ENCODE measurements at places on chromosomes 4 and X. TPM values are rescaled to one million over a fixed set of nuclear protein-coding genes. Genes with fewer than 3 reads are reported as not detected.

DNA sequence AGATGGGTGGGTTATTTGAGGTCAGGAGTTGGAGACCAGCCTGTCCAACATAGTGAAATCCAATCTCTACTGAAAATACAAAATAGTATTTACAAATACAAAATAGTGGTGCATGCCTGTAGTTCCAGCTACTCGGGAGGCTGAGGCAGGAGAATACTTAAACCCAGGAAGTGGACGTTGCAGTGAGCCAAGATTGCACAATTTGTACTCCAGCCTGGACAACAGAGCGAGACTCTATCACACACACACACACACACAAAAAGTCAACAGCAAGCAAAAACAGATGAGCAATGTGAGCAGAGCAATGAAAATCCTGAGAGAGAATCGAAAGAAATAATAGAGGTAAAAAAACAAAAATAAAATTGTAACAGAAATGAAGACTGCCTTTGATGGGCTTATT lies 168.8 kb downstream of the PCDH18 start:
- H3K36me3 ChIP-seq, result no peaks in the 10 kb centered on the region
- no peaks in the 10 kb centered on the region for H3K4me1 ChIP-seq
- no peak overlapping the region for H3K27ac ChIP-seq
- no peak overlapping the region for H3K4me3 ChIP-seq
- no peaks in the 10 kb centered on the region for H3K27me3 ChIP-seq

- no peak overlapping the region for H3K27ac ChIP-seq
- H3K27me3 ChIP-seq, result peaks cover 37% of the 10 kb centered on the region
- H3K4me1 ChIP-seq, result peaks cover 29% of the 10 kb centered on the region
- DNase-seq, result no peak
These were observed 63.8 kb downstream of the EFNB1 start for GRCh38 chrX:68892651-68893050.

NSG1 gene
- total RNA-seq, result 22.3 TPM

IDS gene
- total RNA-seq, result 13.3 TPM

DNA sequence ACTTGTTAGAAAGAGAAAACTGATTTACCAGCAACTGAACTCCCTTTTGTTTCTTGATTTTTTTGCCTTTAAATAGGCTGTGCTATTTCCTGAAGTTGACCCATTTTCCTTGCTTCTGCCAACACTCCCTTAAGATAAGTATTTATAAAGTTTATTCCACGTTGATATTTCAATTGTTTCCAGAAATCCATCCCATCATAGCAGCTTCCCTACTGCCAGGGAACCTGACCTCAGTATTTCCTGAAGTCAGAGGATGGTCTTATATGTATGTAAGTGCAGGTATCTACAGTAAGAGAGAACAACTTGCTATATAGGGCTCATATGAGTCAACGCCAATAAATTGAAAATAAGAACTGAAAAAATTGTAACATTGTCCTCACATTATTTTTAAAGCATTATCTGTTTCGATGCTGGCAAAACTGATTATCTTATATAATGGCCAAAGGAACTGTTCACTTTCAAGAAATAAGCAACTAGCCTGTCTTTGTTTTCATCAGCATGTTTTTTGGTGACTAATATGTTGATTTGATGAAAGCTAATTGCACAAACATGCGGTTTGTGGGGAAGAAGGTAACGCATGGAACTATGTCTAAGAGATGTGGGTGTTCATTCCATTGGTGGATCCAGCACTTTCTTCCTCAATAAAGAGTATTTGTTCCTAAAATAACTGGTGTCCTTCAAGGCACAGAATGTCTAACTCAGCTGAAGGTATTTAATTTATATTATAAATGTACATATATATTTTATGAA lies 4.7 kb downstream of the LIMCH1 start:
- no peak overlapping the region for H3K4me3 ChIP-seq
- H3K36me3 ChIP-seq, result no peaks in the 10 kb centered on the region
- H3K4me1 ChIP-seq, result peaks cover 22% of the 10 kb centered on the region
- H3K27ac ChIP-seq, result no peak overlapping the region

DNA sequence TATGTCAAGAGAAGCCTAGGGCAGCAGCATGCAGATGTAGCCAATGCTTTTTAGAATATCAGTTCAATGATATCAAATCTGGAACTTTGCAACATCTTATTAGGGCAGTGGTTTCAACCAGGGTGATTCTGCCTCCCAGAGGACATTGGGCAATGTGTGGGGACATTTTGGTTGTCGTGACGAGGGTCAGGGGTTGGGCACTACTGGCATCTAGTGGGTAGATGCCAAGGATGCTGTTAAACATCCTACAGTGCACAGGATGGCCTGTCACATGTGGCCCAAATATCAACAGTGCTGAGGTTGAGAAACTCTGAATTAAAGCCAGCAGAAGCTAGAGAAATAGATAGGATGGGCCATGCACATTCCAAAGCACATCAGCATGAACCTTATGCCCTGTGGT lies 152.3 kb downstream of the AMELX start:
- no peaks in the 10 kb centered on the region for H3K27me3 ChIP-seq
- no peak overlapping the region for H3K27ac ChIP-seq
- H3K4me3 ChIP-seq, result no peak overlapping the region
- no peak for DNase-seq
- H3K36me3 ChIP-seq, result no peaks in the 10 kb centered on the region

DNA sequence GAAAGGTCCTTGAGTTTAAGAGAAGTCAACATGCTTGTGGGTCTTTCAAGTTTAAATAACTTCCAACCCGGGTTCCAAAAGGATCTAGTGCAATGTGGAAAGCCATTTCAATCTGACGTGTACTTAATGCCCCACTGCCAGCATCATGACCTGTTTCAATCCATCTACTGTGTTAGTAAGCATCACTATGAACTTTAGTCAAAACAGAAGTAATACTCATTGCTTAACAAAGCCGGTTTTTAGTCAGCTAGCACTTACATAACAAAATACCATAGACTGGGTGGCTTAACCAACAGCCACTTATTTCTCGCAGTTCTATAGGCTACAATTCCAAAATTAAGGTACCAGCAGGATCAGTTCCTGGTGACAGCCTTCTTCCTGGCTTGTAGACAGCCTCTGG lies 677.5 kb downstream of the DMD start:
- no peaks in the 10 kb centered on the region for H3K36me3 ChIP-seq
- H3K4me3 ChIP-seq, result no peak overlapping the region
- peaks cover 25% of the 10 kb centered on the region for H3K4me1 ChIP-seq
- H3K27me3 ChIP-seq, result no peaks in the 10 kb centered on the region
- no peak for DNase-seq

CT45A3 gene
- not detected for total RNA-seq

GRCh38 chrX:120823556-120823955 lies 52.1 kb downstream of the CT47B1 start:
- H3K4me1 ChIP-seq, result no peaks in the 10 kb centered on the region
- no peak overlapping the region for H3K27ac ChIP-seq
- H3K27me3 ChIP-seq, result peaks cover 100% of the 10 kb centered on the region
- H3K4me3 ChIP-seq, result no peak overlapping the region

DNA sequence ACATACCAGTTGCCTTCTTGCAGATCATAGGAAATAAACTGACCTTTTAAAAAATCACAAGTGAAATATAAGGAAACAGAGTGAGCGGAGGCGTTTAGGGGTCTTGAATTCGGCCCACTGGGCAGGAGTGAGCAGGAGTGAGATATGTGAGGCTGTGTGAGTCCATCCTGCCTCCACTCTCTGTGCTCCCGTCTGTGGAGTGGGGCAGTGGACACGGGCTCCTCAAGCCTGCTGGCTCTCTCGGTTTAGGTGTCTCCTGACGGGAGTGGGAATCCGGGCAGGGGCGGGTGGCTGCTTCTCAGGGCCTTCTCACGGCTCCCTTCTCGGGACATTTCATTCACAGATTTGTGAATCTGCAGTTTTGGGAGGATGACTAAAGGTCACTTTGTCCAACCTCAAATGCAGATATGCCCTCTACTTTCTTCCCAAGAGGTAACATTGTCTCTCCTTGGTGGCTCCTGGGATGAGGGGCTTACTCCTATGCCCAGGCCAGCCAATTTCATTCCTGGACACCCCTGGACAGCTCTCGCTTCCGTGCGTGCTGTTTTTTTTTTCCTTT lies 27.6 kb downstream of the CYTL1 start:
- H3K27ac ChIP-seq, result no peak overlapping the region
- H3K36me3 ChIP-seq, result no peaks in the 10 kb centered on the region
- peaks cover 11% of the 10 kb centered on the region for H3K27me3 ChIP-seq
- H3K4me3 ChIP-seq, result no peak overlapping the region

- no peaks in the 10 kb centered on the region for H3K4me1 ChIP-seq
- H3K27me3 ChIP-seq, result no peaks in the 10 kb centered on the region
- no peak for DNase-seq
- peaks cover 33% of the 10 kb centered on the region for H3K36me3 ChIP-seq
- no peak overlapping the region for H3K27ac ChIP-seq
- no peak overlapping the region for H3K4me3 ChIP-seq
These were observed 67.6 kb downstream of the POLA1 start for GRCh38 chrX:24761306-24761705.

DNA sequence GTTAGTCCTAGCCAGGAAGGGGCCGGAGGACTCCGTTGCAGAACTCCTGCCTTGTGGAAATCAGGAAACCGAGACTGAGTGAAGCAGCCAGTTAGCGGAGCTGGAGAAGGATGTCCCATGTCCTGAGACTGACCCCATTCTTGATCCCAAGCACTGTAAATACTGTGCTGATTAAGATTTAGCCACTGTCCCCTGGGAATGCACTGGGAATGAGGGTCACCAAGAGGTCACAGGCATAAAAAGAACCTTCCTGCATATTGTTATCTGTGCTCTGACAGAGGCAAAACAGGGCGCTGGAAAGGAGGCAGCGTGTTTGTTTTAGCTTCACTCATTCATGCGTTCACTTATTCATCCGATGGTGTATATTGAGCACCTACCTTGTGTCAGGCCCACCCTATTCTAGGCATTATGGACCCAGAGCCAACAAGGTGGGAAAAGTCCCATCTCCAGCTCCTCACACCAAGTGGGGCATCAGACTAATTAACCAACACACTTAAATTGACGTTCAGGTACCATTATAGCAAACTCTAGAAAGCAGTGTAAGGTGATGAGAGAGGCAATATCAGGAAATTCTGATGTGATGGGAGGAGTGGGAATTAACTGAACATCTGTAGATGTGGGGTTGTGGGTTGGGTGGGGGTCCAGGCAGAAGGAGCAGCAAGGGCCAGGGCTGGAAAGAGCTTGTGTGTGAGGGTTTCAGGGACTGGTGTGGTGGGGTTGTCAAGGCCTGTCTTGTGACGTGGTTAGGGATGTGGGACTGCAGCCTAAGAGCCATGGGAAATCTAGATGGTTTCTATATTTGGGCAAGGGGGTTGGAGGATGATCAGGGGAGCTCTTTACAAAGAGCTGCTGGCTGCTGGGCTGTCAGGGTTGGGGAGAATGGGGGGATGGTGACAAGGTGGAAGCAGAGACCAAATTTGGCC lies 10.6 kb upstream of the SLC2A9 start:
- H3K27ac ChIP-seq, result no peak overlapping the region
- H3K4me1 ChIP-seq, result 0 out of 2 replicates have a peak, but pooled peaks cover 10% of the 10 kb centered on the region
- H3K27me3 ChIP-seq, result no peaks in the 10 kb centered on the region
- H3K4me3 ChIP-seq, result no peak overlapping the region
- no peaks in the 10 kb centered on the region for H3K36me3 ChIP-seq
- no peak for DNase-seq

PDE6B gene
- total RNA-seq, result 13.0 TPM

DNA sequence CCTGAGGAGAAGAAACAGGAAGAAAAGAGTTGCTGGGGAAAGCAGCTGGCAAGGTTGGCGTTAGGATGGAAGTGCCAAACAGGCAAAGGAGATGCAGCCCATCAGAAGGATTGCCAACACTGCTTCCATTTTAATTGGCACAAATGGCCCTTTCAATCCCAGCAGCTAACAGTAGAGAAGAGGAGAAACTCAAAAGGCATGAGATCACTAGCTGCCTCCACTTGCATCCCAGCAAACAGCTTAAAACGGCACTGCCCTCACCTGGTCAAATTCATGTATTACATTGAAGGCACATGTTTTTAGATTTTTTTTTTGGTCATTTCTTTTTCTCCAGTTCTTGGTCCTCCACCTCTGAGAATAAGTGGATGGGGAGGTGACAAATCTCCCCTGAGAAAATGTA lies 14.9 kb upstream of the LOC101059915 start:
- peak; percentile 42 for DNase-seq
- H3K4me1 ChIP-seq, result 0 out of 2 replicates have a peak, but pooled peaks cover 2% of the 10 kb centered on the region
- no peak overlapping the region for H3K27ac ChIP-seq
- no peak overlapping the region for H3K4me3 ChIP-seq
- no peaks in the 10 kb centered on the region for H3K36me3 ChIP-seq

PNCK gene
- total RNA-seq, result 8.6 TPM

SNCA gene
- total RNA-seq, result 15.0 TPM

NALF2 gene
- total RNA-seq, result 13.1 TPM

DNA sequence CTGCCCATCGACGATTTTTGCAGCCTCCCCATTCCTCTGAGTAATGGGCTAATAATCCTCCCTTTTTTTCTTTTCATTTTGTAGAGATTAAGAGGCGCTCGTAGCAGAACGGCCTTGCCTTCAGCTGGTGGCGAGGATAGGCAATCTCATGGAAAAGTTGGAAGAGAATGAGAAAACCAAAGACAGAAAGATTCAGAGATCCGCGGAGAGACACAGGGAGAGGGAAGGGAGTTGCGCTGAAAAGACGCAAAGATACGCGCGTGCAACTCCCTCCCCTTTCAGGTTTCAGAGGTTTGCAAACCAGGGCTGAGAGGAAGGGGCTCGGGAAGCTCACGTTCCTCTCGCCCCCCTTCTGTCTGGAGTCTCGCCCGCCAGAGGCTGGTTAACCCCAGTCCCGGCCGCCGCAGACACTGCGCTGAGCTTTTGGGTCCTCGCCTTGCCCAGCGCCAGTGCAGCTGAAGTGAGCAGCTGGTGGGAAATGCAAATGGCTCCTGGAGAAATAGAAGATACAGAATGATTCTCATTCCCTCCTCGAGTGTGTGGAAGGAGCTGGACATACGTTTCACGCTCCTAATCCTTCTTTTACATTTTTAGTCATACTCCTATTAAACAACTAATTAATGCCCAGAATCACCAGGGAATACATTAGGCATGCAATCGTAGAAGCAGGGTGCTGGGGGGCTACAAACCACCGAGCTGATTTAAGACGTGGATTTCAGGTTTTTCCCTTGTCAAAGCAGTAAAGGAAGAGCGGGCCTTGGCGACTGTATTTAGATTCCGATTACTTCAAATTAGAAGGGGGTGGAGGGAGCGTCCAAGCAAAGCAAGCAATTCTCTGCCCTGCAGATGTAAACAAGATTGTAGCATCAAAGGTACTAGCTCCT lies 16.6 kb upstream of the PITX2 start:
- H3K36me3 ChIP-seq, result no peaks in the 10 kb centered on the region
- H3K27ac ChIP-seq, result no peak overlapping the region
- peak overlapping the region; percentile 92 for H3K4me3 ChIP-seq
- DNase-seq, result peak; percentile 70
- peaks cover 82% of the 10 kb centered on the region for H3K4me1 ChIP-seq

- no peaks in the 10 kb centered on the region for H3K27me3 ChIP-seq
- H3K4me3 ChIP-seq, result no peak overlapping the region
- DNase-seq, result no peak
- H3K4me1 ChIP-seq, result no peaks in the 10 kb centered on the region
- no peak overlapping the region for H3K27ac ChIP-seq
- H3K36me3 ChIP-seq, result no peaks in the 10 kb centered on the region
These were observed 156.9 kb downstream of the SLIT2 start for GRCh38 chr4:20408611-20409010.

DNA sequence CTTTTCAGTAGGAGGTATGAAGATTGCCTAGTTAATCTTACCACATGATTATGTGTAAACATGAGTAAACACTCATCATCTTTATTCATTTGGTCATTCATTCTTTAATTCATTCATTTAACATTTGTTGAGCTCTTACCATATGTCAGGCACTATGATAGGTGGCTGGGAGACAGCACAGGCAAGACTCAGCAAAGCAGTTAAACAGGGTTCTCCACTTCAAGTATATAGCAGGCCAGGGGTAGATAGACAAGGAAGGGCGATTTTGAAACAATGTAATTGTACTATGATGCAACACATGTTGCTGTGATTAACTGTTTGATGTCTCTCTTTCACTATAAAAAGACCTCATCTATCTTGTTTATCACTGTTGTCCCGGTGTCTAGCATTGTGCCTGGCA lies 84.3 kb upstream of the GPR101 start:
- no peaks in the 10 kb centered on the region for H3K4me1 ChIP-seq
- H3K27me3 ChIP-seq, result no peaks in the 10 kb centered on the region
- H3K27ac ChIP-seq, result no peak overlapping the region
- no peak overlapping the region for H3K4me3 ChIP-seq
